ENCODE measurements at places on chromosomes 6 and 20.

GRCh38 chr6:52754443-52754842 is 8.8 kb downstream of the GSTA2 start:
- DNase-seq, result no peak

DNA sequence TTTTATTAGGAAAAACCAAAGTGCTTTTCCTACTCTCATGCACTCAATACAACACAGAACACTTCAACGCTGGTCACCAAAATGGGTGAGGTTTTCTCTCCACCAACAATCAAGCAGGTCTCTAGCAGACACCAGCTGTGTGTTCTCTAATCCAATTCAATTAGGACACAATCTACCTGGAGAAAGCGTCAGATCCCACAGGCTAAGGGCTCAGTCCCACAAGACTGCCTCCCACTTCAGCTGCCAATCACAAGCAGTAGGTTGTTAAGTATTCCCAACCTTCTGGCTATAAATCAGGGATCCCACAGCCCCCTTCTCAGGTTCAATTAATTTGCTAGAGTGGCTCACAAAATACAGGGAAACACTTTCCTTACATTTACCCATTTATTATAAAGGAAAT is 47.7 kb downstream of the STMND1 start:
- no peak for DNase-seq

DNA sequence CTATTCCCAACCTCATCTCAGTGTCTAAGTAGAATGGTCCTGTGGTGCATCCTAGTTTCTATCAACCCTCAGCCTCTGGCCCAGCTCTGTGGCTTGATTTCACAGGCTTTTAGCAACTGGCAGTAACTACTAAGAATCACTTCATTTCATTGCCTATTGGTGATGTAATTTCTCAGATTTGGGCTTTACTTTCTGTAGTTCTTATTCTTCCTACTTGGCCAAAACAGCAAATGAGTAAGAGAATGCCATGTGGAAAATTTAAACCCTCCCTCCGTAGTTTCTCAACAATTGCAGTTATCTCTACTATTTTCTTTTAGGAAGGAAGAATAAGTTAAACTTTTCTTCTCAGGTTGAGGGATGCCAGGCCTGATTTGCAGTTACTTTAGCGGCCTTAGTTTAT is 387.3 kb downstream of the CDKAL1 start:
- DNase-seq, result no peak

GRCh38 chr6:82045965-82046756 is 201.4 kb downstream of the IBTK start:
- DNase-seq, result peak; percentile 85

DNA sequence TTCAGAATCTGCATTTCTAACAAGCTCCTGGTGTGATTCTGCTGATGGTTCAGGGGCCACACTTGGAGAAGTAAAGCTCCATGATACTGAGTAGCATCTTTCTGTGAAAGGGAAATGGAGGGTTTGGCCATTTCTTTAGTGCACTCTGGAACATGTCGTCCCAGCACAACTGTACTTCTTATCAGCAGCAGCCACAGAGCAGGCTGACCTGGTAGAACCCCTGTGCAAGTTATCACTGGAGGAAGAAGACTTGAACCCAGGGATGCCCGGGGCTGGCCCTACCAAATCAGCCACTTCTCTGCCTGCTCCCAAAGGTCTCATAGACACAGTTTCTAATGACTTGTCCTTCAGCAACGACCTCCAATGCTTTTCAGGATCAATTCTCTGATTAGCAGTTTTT is 354.7 kb upstream of the PLCB4 start:
- no peak for DNase-seq

- DNase-seq, result no peak
Measured at GRCh38 chr20:4711511-4711910, 10.2 kb upstream of the PRND start.

- no peak for DNase-seq
Measured at GRCh38 chr6:87197547-87197946, 42.2 kb downstream of the ZNF292 start.

DNA sequence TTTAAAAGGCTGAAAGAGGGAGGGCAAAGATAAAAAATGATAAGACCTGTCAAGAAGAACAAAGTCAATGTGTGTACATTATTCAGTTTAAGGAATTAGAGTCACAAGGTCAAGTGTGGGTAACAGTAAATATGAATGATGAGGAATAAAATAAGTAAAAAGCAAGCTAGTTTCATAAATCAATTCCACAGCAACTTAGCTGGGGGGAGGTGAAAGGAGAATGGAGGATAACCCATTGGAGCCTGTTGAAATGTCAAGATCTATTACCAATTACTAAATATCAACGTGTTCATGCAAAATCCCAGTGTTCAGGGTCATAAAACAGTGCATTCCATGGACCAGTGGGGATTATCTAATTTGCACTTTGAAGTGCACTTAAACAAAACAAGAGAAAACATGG is 242.9 kb downstream of the TBX18 start:
- no peak for DNase-seq

GRCh38 chr20:64011366-64011779 is 24.6 kb upstream of the C20orf204 start:
- no peak for DNase-seq

- DNase-seq, result no peak
Measured at GRCh38 chr6:12328701-12329100, 38.5 kb downstream of the EDN1 start.

DNA sequence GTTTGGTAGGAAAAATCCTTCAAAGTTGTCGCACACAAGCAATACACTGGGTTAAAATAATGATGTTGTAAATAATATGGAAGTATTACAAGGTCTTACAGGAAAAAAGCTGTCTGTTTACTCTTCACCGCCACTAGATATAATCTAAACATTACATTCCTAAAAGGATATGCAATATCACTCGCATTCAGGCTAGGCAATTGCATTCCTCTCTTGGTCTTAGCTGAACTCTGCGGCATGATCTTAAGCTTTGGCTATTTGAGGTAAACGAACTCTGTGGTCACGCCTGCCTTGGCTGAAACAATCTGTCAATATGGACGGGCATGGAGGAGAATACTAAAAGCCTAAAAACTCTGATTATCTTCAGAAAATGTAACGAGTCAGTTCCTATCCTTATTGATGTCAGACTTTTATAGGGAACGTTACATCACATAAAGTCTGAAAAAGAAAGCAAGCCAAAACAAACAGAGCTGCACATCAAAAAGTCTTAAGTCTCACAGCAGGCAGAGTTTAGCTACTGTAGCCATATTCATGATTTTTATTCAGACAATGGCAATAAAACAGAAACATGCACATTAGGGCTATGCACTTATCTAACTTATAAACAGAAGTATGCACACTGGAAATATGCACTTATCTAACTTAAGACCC is 30.8 kb upstream of the FILIP1 start:
- peak; percentile 99 for DNase-seq

GRCh38 chr6:75233092-75233615 is 10.4 kb downstream of the COX7A2 start:
- no peak for DNase-seq

- DNase-seq, result no peak
Measured at GRCh38 chr20:37943033-37943432, 40.1 kb downstream of the VSTM2L start.

DNA sequence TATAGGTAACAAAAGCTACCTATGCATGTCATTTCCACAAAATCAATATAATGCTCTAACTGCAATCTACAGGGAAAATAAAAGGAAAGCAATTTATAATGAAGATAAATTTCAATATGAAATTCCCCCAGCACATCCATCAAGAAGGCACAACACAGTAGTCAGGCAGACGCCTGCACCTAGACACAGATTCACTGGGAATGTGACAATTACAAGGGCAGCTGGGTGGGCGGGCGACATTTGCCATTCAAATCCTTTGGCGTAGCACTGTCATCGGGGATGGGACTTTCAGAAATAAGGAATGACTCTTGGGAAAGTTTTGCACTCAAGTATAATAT is 60.4 kb downstream of the SULF2 start:
- DNase-seq, result no peak

- DNase-seq, result peak; percentile 76
Measured at GRCh38 chr6:47700053-47700452, 1.7 kb downstream of the ADGRF4 start.

DNA sequence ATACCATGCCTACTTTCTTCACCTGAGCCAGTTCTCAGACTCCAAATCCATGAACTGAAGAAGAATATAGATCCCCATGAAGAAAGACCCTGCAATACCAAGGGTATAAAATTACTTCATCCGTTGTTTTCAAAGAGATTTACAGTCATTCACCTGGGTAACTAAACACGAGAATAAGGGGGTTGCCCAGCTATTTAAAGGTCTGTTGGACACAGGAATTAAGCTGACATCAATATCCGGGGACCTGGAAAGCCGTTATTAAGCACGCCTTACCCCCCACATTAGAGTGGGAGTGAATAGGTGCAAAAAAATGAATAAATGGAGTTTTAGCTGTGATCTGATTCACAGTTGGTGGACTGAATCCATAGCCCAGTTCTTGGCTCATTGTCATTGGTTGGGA is 28.9 kb downstream of the CLVS2 start:
- DNase-seq, result no peak

DNA sequence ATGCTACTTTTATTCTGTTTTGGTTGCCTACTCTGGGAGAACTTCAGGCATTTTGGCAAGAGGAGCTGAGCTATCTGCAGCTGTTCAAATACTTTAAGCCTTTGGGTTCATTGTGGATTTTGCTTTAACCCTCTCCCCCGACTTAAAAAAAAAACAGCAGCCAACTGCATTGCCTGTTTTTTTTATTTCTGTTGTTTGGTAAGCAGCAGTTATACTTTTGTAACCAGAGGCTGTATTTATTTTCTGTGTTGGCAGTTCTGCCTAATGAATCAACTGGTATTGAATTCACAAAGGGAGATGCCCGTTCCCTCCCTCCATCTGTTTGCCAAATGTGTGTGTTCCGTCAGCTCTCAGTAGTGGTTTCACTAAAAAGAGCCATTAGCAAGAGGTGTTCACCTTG is 484.0 kb downstream of the UTRN start:
- no peak for DNase-seq

- DNase-seq, result no peak
Measured at GRCh38 chr6:77424761-77425160, 38.5 kb downstream of the HTR1B start.

DNA sequence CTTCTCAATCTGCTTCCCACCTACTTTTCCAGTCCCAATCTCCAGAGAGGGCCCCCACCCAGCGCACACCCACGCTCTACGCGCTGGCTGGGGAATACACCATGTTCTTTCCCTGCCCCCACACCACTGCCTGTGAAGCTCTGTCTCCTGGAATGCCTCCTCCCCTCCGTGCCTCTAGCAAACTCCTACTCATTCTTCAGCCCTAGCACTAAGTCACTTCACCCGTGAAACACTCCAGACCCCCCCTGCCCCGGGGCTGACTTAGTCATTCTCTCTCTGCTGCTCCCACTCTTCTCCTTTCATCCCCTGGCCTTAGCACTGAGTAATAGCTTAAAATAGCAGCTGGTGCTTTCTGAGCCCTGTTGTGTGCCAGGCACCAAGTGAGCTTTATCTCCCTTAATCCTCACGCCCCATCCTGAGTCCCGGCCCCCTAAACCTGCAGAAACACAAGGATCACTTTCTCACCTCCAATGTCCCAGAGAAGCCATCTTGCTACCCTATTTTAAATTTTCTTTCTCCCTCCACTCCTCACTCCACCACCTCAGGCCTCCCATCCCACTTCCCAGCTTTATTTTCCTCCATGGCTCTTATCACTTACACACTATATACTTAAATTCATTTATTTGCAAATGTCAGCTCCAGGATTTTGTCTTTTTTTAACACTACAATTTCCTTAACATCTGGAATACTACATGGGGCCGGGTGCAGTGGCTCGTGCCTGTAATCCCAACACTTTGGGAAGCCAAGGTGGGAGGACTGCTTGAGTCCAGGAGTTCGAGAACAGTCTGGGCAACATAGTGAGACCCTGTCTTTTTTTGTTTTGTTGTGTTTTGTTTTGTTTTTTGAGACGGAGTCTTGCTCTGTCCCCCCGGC is 6.3 kb upstream of the PARD6B start:
- peak; percentile 93 for DNase-seq

GRCh38 chr6:89468998-89469397 is 36.0 kb downstream of the ANKRD6 start:
- no peak for DNase-seq

GRCh38 chr6:138405816-138406413 is 1.9 kb downstream of the HEBP2 start:
- no peak for DNase-seq

DNA sequence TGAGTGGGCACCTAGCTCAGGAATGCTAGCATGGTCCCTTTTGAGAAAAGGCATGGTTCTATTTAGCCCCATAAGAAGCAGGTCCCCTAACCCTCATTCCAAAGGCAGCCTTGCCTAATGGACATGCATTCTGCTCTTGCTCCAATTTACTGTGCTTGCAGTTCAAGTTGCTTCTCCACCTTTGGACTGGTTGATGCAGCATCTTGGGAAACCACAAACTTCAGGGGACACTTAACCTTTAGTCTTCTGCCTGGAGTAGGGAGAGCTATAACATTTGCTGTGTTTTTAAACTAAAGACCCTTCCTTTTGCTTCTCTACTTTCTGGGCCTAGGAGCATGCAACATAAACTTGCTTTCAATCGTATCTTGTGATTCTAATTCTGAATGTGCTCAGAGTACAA is 5.1 kb upstream of the PHF3 start:
- DNase-seq, result no peak

GRCh38 chr20:36819659-36820058 is 46.1 kb upstream of the DSN1 start:
- no peak for DNase-seq

DNA sequence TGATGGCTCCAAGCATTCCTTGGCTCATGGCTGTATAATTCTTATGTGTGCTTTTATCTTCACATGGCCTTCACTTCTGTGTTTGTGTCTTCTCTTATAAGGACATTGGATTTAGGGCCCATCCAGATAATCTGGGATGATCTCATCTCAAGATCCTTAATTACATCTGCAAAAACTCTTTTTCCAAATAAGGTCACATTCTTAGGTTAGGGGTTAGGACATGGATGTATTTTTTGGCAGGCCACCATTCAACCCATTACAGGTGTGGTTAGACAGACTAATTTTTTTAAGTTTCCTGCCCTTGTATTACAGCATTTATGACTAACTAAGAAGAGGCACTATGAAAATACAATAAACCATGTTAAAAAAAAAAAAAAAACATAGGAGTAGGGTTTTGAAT is 254.0 kb downstream of the TPBG start:
- DNase-seq, result no peak

GRCh38 chr6:149284904-149285303 is 32.6 kb upstream of the TAB2 start:
- no peak for DNase-seq

GRCh38 chr20:38049800-38050199 is 16.3 kb downstream of the RPRD1B start:
- peak; percentile 82 for DNase-seq

- DNase-seq, result no peak
Measured at GRCh38 chr6:66533921-66534404, 826.9 kb upstream of the EYS start.

Data from choroid plexus epithelial cell (primary cell).